ENCODE measurements at places on chromosomes 3 and 15.

DNA sequence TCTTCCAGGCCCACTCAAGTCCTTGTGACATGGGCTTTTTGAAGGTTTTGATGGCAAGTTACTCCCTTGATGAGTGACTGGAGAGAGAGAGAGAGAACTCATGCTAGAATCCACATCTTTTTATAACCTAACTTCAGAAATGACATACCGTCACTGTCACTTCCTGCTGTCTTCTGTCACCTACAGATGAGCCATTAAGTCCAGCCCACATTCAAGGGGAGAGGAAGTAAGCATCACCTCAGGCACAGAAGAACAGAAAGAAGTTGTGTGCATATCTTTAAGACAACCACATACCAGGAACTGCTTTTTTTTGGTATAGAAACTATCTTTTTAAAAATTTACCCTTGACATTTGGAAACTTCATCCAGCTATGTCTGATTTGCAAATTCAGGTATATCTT, 16.6 kb upstream of the TXNRD3 start:
- DNase-seq, result no peak

DNA sequence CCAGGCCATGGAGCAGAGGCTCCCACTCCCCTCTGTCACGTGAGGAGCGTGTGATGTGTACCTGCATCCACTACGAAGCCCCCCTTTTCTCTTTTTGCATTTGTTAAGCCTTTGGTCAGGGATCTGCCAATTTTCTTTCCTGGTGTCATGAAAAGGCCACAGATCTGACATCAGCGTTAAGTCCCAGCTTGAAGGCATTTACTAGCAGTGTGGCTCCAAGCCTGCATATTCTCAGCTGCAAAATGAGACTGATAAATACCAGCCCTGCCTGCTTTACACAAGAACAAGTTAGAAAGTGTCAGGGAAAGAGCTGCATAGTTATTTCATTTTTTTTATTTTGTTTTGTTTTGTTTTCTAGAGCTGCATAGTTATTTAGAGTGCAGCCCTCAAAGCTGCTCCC, 2.3 kb upstream of the ANKRD63 start:
- DNase-seq, result no peak

GRCh38 chr15:40407330-40407990, 1.9 kb downstream of the IVD start:
- DNase-seq, result no peak

DNA sequence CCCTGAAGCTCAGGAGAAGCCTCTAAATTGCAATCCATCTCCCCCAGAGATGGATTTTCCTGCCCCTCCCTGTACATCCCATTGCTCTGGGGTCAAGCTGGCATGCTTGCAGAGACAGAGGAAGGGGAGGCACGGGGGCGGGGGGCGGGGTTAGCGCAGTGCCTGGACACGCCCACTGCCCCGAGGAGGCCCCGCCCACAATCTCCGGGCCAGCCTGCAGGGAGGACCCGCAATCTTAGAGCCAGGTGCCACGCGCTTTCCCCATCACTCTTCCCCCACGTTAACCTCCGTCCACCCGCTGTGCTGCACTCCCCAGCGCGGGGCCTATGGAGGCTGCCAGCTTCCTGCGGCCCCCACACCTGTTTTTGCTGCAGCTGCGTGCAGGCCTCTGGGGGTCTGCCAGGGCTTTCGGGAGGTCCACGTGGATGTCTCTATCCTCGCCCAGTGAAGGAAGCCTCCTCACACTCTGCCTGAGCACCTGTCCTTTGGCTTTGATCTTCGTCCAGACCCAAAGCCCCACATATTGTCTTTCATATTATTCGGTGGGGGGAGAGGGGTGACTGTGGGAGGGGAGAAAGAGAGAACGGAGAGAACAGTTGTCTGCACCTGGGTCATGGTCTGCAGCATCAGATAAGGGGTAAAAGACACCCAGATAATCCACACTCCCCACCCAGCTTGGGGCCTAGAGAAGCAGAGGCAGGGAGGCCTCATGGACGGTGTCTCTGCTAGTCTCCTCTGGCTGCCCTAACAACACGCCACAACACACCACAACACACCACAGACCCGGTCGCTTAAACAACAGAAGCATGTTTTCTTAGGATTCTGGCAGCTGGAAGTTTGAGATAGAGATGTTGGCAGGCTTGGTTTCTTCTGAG, 118.0 kb upstream of the MEF2A start:
- DNase-seq, result no peak

- DNase-seq, result no peak
Measured at GRCh38 chr3:37688756-37689155, 172.9 kb upstream of the CTDSPL start.
